ENCODE measurements at places on chromosomes 12 and 14.

GRCh38 chr12:92721130-92721529 is 18.3 kb downstream of the PLEKHG7 start:
- no peak for DNase-seq

DNA sequence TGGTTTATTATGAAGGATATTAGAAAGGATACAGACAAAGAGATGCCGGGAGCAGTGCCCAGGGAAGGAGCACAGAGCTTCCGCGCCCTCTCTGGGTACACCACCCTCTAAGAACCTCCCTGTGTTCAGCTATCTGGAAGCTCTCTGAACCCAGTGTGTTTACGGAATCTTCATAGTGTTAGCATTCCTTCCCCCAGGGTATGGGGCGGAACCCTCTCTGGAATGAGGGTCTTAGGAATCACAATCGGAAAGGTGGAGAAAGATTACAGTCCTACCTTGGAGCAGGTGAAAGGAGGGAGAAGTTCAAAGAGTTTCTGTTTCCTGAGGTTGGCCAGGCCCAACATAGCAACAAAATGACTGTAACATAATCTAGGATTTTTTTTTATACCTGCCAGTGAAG is 6.8 kb upstream of the NUDT4 start:
- DNase-seq, result no peak

- DNase-seq, result no peak
Observed at GRCh38 chr12:33245434-33245833, 194.2 kb downstream of the SYT10 start.

DNA sequence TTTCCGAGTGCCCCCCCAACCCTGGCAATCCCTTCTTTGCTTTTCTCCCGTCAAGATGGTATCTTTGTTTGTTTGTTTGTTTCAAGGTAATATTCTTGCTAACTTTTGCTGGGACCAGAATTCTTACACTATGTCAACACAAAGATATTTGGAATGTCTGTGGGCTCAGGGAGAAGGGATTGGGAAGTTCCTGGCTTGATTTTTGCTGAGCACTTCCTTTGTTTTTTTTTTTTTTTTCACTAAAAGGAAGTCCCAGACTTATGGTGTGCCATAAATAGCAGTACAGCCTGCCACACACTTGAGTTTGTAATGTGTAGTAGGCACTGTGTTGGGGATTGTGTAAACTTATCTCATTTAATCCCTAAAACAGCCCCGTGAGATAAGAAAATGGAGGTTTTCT is 11.2 kb upstream of the RNU6-7 start:
- no peak for DNase-seq

DNA sequence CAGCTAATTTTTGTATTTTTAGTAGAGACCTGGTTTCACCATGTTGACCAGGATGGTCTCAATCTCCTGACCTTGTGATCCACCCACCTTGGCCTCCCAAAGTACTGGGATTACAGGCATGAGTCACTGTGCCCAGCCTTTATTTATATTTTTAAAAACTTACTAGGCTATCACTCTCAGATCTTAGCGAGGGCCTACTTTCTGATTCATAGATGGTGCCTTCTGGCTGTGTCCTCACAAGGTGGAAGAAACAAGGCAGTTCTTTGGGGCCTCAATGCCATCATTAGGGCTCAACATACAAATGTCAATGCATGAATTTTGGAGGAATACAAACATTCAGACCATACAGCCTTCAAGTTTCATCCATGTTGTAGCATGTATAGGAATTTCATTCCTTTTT is 2.4 kb upstream of the DGLUCY start:
- DNase-seq, result no peak

DNA sequence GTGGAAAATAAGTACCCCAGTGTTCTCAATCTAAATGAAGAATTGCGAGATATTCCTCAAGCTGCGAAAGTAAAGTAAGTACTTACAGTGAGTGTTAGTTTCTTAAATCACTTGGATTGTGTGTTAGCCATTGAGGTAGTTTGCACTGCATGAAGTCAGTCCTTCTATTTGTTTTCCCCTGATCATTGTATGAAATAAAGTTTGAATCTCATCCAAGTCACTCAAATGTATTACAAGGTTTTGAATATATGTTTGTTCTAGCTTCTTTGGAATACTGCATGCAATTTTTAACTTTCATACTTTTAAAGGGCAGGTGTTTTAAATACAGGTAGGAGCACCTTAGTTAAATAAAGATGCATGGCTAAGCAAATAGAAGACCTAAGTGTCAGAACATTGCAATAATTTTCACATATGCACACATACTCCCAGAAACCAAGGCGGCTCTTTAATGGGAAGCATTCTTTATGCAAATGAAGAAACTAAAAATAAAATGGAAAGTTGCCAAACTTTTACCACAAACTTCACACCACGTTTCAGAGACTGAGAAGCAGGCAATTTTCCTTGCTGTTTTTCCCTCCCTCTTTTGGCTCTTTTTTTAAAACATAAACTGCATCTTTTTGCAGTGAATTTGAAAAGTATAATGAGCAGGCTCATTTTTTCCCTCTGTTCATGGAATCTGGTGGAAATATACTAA is 105.6 kb downstream of the GPR135 start:
- DNase-seq, result no peak

DNA sequence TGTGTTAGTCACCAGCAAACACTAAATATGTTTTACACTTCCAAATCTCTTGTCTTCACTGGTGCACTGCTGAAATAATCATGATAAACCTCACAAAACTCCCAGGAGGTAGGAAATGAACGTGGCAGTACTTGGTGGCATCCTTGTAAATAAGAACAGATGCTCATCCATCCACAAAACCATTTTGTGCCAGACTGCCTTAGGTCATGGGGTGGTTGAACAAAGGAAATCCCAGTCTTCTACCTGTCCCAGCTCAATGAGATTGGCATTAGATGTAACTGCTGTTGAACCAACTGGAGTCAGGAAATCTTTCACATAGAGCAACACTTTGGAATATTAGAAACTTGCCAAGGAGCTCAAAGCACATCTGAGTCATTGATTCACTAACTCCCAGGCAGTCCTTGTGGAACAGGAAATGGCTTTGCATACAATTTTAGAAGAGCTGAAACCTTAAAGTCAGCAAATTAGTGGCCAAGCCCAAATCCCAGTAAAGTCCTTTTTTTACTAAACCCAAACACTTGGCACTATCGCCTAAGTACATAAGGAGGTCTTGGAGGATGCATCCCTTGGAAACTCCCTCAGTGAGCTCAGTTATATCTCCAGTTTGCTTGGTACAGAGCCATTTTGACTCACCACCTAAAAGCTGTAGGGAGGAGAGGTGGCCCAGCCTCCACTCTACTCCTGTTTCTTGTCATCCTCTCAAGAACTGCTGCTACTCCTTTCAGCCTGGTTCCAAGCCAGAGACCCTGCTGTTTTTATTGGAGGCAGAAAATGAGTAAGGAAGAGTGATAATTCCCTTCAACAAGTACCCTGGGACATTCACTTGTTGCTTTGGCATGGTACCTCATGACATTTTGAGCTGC is 208.0 kb downstream of the NOVA1 start:
- no peak for DNase-seq

GRCh38 chr12:26120561-26121274 is 4.1 kb downstream of the BHLHE41 start:
- DNase-seq, result no peak

- no peak for DNase-seq
Observed at GRCh38 chr12:103677905-103678304, 90.8 kb downstream of the STAB2 start.

DNA sequence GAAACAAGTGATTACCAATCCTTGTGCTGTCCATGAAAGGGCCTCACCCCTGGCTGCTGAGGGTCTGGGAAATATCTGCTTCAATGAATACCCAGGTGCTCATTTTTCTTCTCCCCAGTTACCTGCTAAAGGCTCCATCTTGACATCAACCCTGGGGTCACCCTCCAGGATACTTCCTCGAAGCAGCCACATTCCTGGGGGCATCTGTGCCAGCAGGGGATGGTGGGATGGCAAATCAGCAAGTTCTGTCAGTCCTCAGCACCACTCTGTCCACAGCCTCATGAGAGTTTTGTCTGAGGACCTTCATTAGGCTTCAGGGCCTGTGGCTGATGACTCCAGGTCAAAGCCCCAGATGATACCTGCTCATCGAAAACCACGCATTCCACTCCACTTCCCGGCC is 124.8 kb downstream of the ZFP36L1 start:
- DNase-seq, result no peak

DNA sequence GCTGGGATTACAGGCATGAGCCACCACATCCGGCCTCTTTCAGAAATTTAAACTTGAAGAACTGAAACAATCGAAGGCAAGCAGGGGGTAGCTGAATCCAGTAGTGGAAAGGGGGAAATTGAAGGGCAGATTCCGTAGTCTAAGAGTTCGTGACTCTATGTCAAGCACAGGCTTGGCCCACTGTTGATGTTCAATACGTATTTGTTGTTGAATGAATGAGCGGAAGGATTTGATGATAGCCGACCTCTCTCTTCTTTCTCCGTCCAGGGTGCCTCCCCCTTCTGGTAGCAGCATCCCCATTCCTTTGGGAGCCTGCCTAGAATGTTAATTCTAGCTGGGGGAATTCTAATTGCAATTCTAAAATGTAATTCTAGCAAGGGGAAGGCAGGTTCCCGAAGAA is 59.8 kb upstream of the MED13L start:
- no peak for DNase-seq

- DNase-seq, result no peak
Observed at GRCh38 chr12:127113945-127114344, 1153.0 kb upstream of the TMEM132C start.

DNA sequence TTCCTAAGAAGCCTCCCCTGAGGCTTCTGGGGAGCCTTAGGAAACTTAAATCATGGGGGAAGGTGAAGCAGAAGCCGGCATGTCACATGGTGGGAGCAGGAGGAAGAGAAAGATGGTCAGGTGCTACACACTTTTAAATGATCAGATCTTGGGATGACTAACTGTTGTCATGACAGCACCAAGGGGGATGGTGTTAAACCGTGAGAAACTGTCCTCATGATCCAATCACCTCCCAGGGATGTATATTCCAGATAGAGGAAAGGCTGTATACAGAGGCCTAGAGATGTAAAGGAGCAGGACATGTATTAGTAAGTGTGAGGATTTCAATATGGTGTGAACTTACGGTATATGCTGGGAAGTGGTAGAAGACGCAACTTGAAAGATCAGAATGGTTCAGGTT is 121.1 kb downstream of the CAND1 start:
- DNase-seq, result no peak

- DNase-seq, result peak; percentile 69
Observed at GRCh38 chr14:22432348-22432976, 156.6 kb downstream of the DAD1 start.

DNA sequence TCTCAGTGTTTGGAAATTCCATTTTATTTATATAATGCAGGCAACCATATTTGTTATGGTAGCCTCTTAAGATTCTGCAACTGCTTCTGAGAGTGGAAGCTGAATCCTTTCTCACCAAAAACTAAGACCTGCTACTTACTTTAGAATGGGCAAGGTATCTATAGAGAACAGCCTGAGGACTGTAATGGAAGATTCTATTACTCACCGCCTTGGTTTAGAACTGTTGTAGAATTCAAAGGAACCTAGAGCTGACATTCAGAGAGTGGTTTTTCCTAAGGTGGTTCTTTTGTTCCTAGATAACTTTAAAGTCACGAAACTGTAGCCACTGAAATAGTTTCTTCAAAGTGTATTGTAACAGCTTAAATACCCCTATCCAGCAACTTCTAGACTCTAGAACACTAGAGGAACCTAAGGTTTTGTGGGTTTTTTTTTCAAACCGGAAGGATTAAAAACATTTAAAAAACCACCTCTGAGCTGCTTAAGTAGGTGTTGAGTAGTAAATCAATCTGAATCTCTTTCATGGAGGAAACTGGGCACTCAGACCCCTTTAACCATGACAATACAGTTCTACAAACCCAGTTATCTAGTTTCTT is 4.2 kb downstream of the TDP1 start:
- DNase-seq, result no peak

DNA sequence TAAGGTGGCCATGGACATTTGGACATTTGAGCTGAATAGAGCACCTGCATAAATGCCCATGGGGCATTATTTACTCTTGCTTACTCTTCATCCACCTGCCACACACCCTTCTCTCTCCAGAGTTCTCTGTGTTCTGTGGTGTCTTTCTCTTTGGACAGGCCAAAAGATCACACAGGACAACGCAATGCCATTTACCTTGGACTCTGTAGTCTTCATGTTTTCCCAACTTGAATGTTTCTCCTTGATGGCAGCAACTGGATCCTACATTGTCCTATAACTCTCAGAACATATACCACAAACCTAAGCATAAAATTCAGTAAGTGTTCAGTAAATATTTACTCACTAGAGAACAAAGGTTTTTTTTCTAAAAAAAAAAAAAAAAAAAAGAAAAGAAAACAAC is 41.7 kb upstream of the PTHLH start:
- no peak for DNase-seq

DNA sequence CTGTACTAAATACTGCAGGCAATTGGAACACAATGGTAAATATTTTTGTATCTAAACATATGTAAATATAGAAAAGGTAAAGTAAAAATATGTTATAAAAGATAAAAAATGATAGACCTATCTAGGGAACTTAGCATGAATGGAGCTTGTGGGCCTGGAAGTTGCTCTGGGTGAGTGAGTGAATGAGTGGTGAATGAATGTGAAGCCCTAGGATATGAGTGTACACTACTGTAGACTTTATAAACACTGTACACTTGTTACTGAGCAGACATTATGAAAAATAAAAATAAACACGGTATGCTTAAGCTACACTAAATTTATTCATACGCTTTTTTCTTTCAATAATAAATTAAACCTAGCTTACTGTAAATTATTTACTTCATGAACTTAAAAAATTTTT is 7.8 kb downstream of the FNTB start:
- DNase-seq, result no peak

GRCh38 chr12:123957196-123957595 is 15.4 kb downstream of the CCDC92 start:
- DNase-seq, result no peak

- no peak for DNase-seq
Observed at GRCh38 chr12:29521951-29522350, 24.5 kb upstream of the OVCH1 start.

- DNase-seq, result no peak
Observed at GRCh38 chr14:93719256-93719655, 69.0 kb downstream of the PRIMA1 start.

GRCh38 chr12:90695415-90695814 is 259.6 kb downstream of the CCER1 start:
- DNase-seq, result no peak

- DNase-seq, result no peak
Observed at GRCh38 chr12:4193821-4194220, 79.7 kb upstream of the CCND2 start.

DNA sequence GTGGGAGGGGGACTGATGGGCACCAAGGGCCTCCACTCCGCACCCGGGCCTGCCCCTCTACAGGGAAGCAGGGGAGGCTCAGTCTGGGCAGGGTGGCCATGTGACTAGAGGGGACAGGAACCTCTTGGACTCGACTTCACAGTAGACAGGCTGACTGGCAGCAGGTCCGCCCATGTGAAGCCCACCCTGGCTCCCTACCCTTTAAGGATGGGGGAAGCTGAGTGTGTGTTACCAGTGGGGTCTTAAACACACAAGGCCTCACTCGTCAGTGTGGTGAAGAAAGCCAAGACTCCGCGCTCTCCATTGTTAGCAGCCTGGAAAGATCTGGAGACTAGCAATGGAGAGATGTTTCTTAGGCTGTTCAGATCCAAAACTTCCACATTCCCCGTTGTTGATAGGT is 52.4 kb downstream of the ANAPC7 start:
- no peak for DNase-seq

Data from AG09309 (cell line).